Thymus (tissue), 14 donors: ENCODE measurements at places on chromosomes 5 and 9. TPM values are rescaled to one million over a fixed set of nuclear protein-coding genes. Genes with fewer than 3 reads are reported as not detected.

- no peak for DNase-seq
Measured at GRCh38 chr5:153899746-153900145, 139.0 kb downstream of the FAM114A2 start.

- no peak for DNase-seq
Measured at GRCh38 chr5:68252673-68253623, 37.4 kb downstream of the PIK3R1 start.

The HTR1A gene
- total RNA-seq: not detected

The UIMC1 gene
- 44.4 TPM for total RNA-seq

DNA sequence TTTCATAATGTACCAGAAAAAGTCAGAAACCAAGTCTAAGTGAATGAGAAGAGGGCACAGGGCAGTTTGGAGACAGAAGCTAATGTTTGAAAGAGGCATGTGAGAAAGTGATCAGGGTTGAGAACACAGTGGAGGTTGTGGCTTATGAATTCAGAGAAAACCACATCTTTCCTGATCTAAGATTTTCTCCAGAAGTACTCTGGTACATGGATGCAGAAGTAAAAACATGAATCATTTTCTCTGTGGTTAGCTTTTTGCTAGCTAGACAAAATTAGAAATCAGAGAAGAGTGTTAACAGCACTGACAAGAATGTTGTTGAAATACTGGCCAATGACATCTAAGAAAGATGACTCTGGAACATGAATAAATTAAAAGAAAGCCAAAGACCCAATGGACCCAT, 541.1 kb downstream of the DNAH5 start:
- DNase-seq: no peak

DNA sequence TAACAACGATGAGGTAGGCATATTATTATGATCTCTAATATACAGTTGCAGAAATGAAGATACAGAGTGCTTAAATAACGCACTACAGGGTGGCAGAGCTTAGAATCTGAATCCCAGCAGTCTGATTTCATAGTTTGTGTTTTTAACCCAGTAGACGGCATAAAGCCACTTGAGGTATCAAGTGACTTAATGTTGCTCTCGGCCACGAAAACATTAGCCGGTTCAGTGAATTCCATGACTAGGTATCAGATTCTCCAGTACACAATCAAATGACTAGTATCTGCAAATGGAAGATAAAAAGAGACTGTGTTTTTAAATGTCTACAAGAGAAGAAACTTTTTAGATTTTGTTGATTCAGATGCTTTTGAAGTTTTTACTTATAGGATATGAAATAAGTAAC, 24.8 kb downstream of the SMC2 start:
- no peak for DNase-seq
